ENCODE measurements at places on chromosomes 12 and 14.

- no peak for DNase-seq
Observed at GRCh38 chr12:30755395-30755762, 628 bp upstream of the CAPRIN2 start.

GRCh38 chr14:55807053-55807880 lies 227.3 kb downstream of the KTN1 start:
- DNase-seq = peak; percentile 83

- no peak for DNase-seq
Observed at GRCh38 chr12:104638851-104639240, 182.1 kb downstream of the CHST11 start.

DNA sequence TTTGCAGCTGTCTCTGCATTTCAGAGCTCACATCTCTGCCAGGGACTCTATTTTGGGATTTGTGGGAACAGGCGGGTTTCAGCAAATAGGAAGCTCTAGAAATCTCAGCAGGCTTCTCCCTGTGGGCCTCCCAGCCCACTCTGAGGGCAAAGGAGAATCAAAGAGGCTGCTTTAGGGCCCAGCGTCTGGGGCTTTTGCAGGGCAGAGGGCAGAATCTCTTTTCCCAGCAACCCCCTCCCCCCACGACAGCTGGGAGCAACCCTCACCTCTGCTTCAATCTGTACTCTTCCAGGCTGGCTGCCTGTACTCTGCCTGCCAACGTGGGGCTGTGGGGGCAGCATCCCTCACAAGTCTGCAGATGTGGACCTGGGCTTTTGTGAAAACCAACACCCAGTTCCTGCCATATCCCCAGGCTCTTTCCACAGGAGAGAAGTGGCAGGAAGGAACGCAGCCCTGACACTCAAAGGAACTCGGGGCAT lies 529.6 kb upstream of the TBX3 start:
- no peak for DNase-seq

DNA sequence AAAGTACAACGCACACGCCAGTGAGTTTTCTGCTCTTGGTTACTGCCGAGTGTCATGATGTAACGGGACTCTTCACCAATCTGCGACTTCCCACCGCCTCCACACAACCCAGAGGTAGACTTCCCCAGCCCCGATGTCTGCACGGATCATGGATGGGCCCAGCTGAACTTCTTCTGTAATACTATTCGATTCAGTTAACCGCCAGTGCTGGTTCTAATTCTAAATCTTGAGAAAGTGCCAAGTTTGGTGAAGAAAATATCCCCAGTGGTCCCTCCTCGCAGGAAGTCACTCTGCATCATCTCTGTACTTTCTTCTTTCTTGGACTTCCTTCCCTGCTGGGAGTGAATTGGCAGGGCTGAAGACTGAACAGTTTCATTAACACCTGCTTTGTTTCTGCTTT lies 77.6 kb upstream of the SLC35F4 start:
- DNase-seq = no peak

GRCh38 chr14:77045238-77046162 lies 17.0 kb upstream of the IRF2BPL start:
- no peak for DNase-seq

GRCh38 chr14:104106471-104106991 lies 21.0 kb downstream of the ASPG start:
- DNase-seq = no peak

GRCh38 chr12:57904426-57904825 lies 36.9 kb upstream of the ATP23 start:
- DNase-seq = no peak

- peak; percentile 9 for DNase-seq
Observed at GRCh38 chr12:118103601-118104382, at the start of gene VSIG10. Gene VSIG10 (minus strand): TSS chr12:118104011. CDS start chr12:118103671, 340 bp downstream.

DNA sequence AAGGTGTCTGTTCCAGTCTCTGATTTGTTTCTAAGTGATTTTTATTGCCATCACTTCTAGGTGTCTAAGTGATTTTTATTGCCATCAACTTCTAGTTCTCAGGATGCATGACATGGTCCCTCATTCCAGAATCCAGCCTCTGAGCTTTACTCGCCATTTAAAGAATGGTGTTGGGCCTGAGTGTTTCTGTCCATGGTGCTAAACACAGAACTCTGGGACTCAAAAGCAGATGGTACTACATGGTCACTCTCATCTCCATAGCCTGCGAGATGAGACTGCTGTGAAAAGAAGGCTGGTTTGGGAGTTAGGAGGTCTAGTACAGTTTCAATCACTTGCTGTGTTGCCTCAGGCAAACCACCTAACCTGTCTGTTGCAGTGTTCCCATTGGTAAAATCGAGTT lies 276.6 kb downstream of the NRXN3 start:
- no peak for DNase-seq

- no peak for DNase-seq
Observed at GRCh38 chr12:111788178-111788654, 21.5 kb downstream of the ALDH2 start.

DNA sequence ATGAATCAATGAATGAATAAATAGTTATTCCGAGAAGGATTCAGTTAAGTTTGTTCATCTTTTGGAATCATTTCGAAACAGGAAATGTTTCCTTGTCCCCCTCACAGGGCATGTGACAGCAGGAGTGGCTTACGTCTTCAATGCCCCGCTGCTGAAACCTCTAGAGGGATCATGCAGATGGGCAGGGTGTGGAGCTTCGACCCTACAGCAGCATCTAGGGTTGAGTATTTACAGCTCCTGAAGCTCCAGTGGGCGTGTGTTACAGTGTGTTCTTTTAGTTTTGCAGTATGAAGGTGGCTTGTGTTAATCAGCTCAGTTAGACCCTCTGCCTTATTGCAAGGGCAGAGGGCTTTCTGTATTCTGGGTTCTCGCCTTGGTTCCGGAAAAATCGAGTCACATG lies 2.6 kb downstream of the NAV3 start:
- no peak for DNase-seq

DNA sequence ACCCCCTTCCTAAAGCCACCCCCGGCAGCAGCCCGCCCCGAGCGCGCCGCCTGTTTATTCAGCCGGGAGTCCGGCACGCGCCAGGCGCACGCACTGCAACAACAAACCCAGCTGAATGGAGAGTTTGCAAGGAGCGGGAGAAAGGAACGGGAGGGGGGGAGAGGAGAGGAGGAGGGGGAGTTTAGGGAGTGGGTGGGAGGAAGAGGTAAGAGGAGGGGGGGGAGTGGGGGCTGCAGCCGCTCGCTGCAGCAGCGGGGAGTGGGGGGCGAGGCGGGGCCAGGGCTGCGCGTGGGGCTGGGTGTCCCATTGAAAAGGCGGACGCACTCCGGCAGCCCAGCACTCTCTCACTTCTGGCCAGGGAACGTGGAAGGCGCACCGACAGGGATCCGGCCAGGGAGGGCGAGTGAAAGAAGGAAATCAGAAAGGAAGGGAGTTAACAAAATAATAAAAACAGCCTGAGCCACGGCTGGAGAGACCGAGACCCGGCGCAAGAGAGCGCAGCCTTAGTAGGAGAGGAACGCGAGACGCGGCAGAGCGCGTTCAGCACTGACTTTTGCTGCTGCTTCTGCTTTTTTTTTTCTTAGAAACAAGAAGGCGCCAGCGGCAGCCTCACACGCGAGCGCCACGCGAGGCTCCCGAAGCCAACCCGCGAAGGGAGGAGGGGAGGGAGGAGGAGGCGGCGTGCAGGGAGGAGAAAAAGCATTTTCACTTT lies at the start of gene ASCL1:
ASCL1 (plus strand) TSS at position 336 of the 712 bp plus-strand sequence. CDS start 571 bp downstream, outside the sequence.
- no peak for DNase-seq

GRCh38 chr12:12976366-12976765 lies 23.7 kb downstream of the HEBP1 start:
- no peak for DNase-seq

- DNase-seq = no peak
Observed at GRCh38 chr12:991350-992333, 619 bp downstream of the ERC1 start.

GRCh38 chr14:68685419-68686204 lies 107.3 kb downstream of the ZFP36L1 start:
- peak; percentile 46 for DNase-seq

DNA sequence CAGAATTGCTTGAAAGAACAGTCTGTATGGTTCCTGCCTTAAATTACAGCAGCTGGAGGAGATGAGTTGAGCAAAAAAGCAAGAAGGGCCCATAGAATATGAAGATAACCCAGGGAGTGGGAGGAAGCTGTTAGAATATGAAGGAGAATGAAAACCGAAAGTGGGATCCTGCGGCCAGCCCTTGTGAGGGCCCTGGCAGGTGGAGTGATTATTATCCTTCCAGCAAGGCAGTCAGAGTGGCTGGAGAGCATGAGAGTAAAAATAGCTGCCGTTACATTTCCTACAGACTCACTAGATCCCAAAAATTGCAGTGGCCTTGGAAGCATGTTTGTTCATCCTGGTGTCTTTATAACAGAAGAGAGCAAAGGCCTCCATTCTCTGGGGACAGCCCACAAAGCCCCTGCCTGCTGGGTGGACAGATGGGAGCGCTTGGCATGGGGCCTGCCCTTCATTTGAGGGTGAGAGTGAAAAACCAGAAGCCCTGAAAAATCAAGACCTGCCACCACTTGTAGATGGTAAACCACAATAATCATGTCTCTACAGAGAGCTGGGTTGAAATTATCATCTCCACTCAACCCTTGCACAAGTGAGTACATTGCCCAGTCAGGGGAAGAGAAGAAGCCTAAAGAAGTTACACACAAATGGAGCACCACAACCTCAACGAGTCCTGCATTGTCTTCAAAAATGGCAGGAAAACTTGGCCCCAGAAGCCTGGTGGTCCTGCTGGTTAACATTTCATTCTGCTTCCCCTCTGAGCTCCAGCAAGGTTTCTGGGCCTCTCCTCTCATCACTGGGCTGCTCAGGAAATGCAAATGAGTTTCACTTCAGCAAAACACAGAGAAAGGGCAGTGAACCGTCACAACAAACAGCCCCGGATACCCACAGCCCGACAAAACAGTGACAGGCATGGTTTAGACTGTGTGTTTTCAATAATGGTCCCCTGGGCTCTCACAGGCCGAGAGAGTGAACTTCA lies 20.5 kb downstream of the ZDHHC22 start:
- no peak for DNase-seq

- DNase-seq = no peak
Observed at GRCh38 chr12:30700216-30700900, 4.7 kb upstream of the IPO8 start.

GRCh38 chr14:34680806-34681479 lies 33.5 kb downstream of the CFL2 start:
- no peak for DNase-seq

DNA sequence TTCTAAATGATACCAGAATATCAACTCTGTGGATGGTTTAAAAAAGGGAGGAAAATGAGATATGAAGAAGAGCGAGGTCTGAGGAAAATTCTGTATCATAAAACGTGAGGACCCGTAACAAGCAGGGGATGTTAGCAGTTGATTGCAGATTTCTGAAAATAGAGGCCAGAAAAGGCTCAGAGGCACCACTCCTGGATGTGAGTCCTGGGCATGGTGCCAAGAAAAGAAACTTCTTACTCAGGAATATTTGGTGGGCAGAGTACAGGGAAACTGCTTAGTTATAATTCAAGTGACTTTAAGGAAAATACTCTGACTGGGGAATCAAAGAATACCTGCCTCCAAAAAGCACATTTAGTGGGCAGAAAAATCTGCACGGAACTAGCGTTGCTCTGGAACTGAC lies 85.5 kb downstream of the PRICKLE1 start:
- DNase-seq = no peak

DNA sequence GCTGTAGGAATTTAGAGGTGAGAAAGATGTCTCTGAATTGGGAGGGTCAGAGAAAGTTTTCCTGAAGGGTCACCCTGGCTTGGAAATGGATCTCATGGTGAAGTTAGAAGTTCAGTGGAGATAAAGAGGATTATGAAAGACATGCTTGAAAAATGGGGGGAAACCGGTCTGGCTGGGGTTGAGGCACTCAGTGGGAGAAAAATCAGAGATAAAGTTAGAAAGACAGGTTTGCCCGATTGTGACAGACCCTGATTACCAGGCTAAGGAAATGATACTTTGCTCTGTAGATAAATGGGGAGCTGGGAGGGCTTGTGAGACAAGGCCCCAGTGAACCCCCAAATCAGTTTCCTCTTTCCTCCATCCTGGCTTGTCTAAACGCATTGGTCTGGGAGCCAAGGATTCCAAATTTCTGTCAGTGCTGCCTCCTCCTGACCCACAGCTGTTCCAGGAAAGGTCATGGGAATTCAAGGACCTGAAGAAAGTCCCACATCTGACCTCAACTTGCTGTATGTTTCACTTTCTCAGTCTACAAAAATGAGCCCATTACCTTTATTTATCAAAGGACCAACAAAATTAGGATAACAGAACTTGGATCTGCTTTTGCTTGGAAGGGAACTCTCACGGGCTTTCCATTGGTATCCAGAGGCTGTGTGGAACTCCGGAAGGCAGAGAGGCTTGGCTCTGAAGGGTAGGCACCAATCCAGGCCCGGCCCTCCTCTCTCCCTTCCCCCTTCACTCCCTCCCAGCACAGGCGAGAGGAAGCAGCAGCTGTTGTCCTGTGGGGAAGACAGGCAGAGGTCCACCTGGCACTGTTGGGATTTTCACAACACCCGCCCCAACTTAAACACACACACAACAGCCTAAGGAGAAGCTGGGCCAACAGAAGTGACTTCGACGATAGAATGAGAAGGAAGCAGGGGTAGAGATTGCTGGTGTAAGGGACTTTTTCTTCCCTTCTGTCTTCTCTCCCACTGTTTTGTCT lies 3.4 kb upstream of the RNASE7 start:
- no peak for DNase-seq

- DNase-seq = no peak
Observed at GRCh38 chr14:67650151-67650550, 24.3 kb downstream of the VTI1B start.

- no peak for DNase-seq
Observed at GRCh38 chr12:104204690-104205480, 10.7 kb upstream of the TXNRD1 start.

DNA sequence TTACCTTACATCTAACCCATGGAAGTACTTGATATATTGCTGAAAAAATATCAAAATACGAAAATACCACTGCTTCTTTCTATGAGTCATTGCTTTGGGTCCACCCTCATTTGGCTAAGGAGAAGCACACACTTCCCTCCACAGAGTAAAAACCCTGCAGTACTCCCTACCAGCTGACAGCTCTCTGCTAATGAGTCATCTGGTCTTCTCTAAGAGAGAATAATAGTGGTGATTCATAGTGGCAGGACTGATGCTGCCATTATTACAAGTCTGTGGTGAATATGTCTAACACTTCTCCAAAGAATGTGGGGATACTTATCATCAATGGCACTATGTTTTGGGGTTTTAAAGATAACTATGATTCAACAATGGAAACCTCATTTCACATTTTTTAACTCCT lies 90.7 kb downstream of the PPFIA2 start:
- no peak for DNase-seq

- no peak for DNase-seq
Observed at GRCh38 chr14:71202881-71203280, 295.6 kb downstream of the PCNX1 start.

DNA sequence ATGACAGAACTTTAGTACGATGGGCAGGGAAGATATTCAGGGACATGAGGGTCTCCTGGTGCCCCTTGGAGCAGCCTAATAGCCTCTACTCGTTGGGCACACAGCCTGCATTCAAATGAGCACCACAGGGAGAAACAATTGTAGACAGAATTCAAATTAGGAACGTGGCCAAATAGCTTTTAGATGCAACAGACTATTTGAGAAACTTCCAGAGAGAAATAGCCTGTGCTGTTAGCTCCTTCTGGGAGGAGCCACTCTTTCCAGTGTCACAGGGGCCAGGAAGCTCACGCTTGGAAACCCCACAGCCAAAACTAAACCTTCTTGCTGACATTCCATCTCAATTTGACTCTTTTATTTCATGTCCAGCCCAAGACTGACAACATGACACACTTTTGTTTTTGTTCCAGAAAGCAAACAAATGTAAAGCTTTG lies 114.5 kb downstream of the RPAP3 start:
- no peak for DNase-seq

Measured in stimulated activated naive CD4-positive, alpha-beta T cell (primary cell).